ENCODE measurements at places on chromosomes 1 and 21.

DNA sequence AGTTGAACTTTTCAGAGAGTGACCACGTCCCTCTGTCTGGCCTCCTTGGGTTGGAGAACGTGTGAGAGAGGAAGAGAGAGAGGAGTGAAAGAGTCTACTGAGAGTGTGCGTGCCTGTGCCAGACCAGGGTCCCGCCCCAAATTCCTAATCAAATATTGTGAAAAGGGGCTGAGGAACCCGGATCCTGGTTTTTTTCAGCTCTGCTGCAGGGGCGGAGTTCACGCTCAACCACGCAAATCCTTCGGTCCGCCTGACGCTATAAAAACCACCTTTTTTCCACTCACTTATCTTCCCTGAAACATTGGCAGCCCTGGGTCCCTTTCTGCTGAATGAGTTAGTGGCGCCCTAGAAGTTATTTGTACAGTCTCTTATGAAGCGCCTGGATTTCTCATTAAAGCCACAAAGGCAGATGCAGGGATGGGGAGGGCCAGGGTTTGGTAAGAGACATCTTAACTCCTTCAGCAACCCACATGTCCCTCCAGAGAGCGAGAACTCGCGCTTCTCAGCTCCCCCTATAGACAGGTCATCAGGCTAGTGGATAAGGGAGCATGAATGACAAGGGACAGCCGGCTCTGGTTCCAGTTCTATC is at the start of gene FMOD:
Gene FMOD, minus strand, starts transcription at position 86 of the 589 bp plus-strand sequence. CDS start 2,852 bp downstream, outside the sequence.
- no peak for DNase-seq

DNA sequence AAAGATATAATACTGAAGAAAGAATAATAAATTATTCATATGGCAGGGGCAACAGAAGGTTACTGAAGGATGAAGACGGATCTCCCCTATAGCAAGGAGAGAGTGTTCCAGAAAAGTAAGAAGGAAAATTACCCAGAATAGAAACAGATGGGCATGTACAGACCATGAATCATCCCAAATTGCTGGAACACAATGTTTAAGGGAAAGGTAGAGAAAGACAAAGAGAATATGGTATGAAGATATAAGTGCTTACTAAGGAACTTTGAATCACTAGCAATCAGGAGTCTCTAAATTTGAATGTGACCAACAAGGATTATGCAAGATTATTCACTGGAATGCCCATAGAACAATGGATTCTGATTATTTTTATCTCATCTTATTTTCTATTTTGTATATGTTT is 375.4 kb downstream of the COL11A1 start:
- no peak for DNase-seq

DNA sequence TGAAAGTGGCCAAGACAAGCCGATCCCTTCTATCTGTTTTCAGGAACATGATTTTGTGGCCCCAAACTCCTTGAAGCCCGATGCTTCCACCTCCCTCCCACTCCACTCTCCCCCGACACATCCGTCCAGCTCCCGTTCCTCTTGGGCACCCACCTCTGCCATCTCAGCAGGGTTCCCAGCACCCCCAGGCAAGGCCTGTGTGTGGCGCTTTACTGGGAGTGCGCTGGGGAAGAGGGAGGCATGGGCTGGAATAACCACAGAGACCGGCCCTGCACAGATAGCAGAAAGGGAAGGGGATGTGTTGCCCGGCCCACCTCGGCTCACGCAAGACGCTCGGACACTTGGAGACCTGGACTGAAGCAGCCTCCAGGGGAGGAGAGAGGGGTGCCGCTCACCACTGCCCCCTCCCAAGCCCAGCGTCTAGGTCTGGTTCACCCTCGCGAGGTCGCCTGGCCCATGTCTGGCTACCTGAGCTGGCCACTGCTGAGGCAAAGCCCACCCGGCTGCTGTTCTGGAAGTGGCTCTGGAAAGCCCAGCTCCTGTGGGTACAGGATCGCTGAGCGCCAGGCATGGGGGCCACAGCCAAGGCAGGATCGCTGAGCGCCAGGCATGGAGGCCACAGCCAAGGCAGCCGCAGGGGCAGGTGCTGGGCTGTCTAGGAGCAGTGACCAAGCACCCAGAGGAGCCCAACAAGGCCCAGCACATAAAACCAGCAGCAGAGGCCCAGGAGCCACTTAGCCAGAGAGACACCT is 23.8 kb upstream of the COL18A1 start:
- DNase-seq: no peak

GRCh38 chr21:46666941-46667740 is 31.7 kb downstream of the PRMT2 start:
- DNase-seq: no peak

- DNase-seq: no peak
Observed at GRCh38 chr1:175494011-175494554, 249.3 kb downstream of the TNR start.

GRCh38 chr1:25482211-25482610 is 51.5 kb downstream of the MACO1 start:
- no peak for DNase-seq

- no peak for DNase-seq
Observed at GRCh38 chr1:229199261-229200243, 71.4 kb upstream of the RAB4A start.

GRCh38 chr1:68223687-68224086 is 8.6 kb downstream of the WLS start:
- DNase-seq: no peak

DNA sequence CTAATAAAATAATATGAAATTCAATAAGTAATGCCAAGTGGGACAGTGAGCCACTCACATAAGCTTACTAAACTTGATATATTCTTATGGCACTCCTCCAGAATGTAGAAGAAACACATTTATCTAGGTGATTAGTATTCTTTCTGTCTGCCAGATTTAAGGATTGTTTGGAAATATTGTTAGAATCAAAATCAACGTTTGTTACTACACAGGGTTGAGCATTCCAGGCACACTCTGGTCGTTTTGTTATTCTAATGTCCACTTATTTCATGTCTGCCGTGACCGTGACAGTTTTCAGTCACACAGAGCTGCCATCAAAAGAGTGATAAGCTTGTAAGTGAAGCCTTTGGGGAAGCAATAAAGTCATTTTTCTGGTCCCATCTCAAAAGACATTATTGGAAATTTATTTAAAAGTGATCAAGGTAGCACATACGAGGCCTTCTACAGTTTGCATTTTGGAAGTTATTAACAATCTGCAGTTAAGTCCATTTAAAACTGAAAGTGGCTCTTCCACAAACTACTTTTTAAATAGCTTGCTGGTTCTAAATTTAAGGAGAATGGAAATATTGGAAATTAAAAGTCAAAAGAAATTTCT is 38.0 kb downstream of the NFIA start:
- DNase-seq: peak; percentile 17

GRCh38 chr1:11681071-11681771 is at the start of gene MAD2L2:
MAD2L2 (minus strand) TSS chr1:11681148; CDS start chr1:11680601, 547 bp downstream.
- DNase-seq: peak; percentile 77

- DNase-seq: no peak
Observed at GRCh38 chr1:38082769-38083263, 36.2 kb upstream of the POU3F1 start.

GRCh38 chr21:31078216-31078615 is 39.9 kb upstream of the KRTAP19-8 start:
- no peak for DNase-seq

DNA sequence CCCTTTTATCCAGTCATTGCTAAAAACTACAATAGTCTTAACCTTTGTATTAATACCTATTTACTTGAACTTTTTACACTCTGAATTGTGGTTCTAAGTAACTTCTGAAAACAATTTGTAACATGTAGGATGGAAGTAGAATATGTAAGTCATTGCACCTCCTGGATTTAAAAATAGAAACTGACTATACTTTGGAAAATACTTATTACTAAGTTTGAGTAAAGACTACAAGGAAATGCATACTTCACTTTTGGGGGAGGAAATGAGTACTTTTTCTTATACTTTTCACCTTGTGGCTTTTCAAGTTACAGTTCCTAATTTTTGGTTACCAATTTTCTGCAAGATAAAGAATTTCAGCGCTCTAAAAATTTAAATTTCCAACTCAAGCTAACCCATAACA is 8.7 kb downstream of the RGS18 start:
- DNase-seq: no peak

DNA sequence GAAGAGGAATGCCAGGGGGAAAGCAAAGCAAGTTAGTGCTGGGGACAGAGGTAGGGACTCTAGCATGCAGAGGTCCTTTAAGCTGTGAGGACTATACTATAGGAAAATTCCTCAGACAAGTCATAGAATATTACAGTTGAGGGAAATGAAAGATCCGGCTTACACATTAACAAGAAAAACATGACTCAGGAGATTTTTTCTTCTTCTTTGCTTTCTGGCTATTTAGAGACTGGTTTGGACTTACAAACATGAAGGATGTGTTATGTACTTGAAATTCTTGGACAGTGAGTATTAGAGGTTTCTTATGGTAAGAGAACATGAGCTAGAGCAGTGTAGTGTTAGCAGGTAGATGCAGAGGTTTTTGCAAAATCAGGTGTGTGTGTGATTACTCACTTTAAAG is 24.9 kb downstream of the USP25 start:
- DNase-seq: no peak

DNA sequence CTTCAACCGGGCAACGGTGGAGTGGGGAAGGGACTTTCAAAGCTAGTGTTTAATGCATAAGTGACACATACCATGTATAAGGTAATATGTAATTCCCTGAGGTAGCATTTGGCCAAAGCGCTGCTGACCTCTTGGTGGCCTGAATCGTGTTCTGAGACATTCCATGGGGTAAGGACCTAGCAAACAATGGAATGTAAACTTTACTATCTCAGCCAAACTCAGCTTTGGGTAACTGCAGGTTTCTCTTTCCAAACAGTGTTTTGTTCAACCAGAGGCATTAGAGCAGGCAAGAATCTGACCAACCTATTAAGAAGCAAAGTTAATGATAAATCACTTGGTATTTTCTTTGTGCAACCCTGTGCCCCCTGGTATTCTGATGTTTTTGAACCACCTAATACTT is 22.0 kb downstream of the TGFB2 start:
- no peak for DNase-seq

DNA sequence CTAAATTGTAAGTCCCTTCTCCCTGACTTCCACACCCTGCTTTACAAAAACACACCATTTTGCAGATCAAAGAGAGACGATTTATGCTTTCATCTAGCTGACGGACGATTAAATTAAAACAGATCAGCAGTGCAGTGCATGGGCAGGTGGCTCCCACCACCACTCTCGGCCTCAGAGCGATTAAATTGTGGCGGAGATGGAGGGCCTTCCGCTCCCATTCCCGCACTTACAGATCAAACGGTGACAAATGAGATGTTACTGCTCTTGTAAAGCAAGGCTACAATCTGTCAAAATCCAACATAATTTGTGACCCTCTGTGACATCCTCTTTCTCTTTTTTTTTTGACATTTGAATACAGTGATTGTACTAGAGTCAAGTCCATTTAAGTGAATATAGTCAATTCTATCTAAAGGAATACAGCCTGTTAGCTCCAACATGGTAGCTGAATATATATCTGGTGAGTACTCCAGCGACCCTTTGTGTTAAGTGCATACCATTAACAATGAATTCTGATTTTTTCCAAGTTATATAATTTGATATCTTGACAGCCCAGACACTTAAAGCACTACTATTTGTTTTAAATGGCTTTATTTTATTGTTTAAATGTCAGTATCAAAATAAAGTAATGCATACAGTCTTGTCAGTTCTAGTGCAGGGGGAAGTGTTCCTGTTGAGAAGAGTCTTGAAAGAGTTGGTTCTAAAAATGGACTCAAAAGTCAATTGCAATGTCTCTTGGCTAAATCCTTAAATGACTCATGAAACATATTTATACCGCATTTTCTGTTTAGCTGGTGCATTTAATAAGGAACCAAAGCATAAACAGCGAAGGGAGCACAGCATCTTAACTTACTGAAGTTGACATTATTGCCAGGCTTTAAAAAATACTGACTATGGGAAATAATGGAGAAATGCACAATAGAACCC is 109.0 kb downstream of the ESRRG start:
- DNase-seq: no peak

DNA sequence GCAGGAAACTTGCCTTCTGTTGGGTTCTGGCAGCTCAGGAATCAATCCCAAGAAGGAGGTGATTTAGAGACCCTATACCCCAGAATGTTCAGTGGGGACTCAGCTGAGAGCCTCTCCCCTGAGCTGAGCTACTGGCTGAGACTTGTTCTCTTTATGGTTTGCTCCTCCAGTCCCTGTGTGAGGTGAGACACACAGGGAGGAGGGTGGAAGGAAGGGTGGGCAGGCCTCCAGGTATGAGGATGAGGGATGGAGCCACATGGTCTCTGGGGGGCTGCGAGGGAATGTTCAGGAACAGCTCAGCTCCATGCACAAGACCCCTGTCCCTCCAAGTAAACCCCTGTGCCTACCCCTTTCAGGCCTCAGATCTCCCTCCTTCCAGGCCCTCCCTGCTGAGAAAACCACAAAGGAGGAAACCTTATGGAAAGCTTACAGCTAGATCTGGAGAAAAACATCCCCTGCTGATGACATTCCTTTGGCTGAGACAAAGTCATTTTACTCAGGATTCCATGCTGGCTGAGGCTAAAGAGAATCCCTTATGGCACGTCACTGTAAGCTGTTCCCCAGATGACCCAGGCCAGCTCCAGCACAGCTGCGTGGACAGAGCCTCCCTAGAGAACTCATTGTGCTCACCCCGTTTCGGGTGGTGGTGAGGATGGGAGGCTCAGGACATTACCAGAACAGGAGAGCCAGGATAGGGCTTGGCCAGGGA is 91.5 kb upstream of the IPO9 start:
- no peak for DNase-seq

GRCh38 chr1:53918343-53918742 is 24.4 kb downstream of the DIO1 start:
- DNase-seq: no peak

GRCh38 chr1:54980528-54981241 is at the start of gene TMEM61:
TMEM61 (plus strand) TSS chr1:54980628; CDS start chr1:54981066, 438 bp downstream.
- DNase-seq: no peak

- DNase-seq: no peak
Observed at GRCh38 chr1:67768480-67768879, 64.8 kb downstream of the GNG12 start.

DNA sequence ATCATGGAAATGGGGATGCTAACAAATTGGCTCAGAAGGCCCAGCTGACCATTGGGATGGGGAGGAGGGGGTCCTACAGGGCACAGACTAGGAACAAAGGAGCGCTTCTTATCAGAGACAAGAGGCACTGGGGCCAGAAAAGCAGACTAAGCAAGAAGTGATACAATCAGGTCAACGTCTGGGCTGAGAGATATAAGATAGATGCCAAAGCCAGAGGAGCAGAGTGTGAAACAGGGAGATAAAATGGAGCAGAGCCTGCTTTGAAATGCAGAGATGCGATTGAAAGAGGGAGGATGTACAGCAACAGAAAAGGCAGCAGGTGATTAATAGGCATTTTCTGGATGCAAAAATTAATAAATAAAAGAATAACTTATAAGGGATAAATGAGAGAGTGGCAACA is 127.5 kb upstream of the SAMSN1 start:
- DNase-seq: no peak
